Stimulated activated CD4-positive, alpha-beta T cell treated with anti-CD3 and anti-CD28 coated beads, Interleukin-1b, Interleukin-23, amount 100 ng/mL, for 24 hours (primary cell): ENCODE measurements at places on chromosomes 5 and 9.

GRCh38 chr9:89078860-89079259 is 87.6 kb downstream of the S1PR3 start:
- no peak for DNase-seq

DNA sequence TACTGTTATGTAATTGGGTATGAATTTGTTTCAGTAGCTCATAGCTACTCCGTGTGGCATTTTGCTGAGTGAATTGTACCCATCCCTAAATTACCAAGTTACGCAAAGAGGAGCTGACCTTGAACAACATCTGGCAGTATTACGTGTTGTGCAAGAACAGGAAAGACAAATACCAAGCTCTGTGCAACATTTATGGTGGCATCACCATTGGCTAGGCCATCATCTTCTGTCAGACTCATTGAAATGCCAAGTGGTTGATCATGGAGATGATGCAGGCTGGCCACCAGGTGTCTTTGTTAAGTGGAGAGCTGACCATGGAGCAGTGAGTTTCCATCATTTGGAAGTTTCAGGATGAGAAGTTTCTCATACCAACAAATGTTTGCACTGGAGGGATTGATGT is 15.0 kb downstream of the ZSWIM6 start:
- DNase-seq = no peak

DNA sequence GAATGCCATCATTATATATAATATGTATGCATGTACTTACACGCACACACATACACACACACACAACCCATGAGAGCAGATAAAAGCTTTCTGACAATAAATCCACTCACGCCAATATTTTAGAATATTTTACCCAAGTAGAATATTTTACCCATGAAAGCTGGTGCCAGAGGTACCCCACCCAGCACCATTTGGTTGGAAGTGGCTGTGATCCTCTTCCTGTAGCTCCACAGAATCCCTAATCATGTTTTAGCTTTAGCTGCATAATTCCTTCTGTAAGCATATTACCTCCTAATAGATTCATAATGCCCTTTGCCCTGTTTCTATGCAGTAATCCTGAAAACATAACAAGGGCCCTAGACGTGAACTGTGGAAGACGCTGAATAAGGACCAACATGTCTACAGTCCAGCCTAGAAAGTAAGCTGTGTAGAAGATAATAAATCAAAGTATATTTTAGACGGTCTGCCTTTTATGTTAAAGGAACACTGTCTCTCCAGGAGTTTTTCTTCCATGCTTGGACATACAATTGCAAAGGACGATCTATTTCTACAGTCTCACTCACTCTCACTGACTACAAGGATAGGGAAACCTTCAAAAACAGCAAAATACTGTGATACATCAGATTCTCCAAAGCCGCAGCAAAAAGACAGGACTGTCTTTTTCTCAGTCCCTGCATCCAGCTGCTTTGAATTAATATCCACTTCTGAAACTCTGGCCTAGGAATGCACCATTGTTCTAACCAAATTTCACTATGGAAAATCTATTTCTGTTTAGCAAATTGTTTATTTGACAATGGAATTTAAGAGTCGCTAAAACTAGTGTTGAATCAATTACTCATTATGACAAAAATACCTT is 98.2 kb downstream of the USP20 start:
- DNase-seq = no peak

- no peak for DNase-seq
These were observed 51.0 kb downstream of the IRF1 start for GRCh38 chr5:132439521-132440089.

DNA sequence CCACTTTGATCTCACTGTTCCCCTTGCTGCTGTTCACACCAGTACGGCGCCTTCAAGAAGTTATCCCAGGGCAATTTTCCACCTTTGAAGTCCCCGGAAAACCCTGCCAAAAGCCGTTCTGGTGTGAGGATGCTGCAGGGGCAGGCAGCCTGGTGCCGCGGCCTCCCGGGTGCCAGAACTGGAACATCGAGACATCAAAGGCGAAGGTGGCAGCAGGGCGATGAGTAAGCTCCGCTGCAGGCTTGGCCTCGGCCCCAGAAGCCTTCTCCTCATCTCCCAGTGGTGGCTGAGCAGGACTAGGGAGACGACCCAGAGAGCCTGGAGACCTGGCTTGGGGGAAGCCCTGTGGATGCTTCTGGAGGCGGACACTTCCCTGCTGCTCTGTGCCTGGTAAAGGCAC is 115.3 kb upstream of the MSX2 start:
- DNase-seq = no peak

DNA sequence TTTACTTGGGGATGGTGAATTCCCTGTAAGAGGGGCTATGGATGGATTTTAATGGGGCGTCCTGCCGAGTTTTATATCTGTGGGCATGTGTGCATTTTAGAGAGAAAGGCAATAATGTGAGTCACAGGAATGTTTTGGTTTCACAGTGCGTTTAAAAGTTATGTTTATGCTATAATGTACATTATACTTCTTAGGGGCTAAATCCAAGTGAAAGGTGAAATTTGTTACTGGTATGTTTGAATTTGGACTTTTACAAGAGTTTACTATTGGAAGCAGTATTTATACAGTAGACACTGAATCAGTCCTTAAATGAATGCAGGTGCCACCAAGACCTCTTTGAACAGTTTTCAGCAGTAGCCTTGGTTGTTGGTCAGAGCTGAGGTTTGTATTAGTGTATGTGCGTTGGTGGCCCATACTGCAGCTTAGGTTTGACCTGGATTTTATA is 5.6 kb downstream of the JMY start:
- DNase-seq = no peak

GRCh38 chr5:111934511-111934910 is 177.5 kb upstream of the NREP start:
- no peak for DNase-seq

DNA sequence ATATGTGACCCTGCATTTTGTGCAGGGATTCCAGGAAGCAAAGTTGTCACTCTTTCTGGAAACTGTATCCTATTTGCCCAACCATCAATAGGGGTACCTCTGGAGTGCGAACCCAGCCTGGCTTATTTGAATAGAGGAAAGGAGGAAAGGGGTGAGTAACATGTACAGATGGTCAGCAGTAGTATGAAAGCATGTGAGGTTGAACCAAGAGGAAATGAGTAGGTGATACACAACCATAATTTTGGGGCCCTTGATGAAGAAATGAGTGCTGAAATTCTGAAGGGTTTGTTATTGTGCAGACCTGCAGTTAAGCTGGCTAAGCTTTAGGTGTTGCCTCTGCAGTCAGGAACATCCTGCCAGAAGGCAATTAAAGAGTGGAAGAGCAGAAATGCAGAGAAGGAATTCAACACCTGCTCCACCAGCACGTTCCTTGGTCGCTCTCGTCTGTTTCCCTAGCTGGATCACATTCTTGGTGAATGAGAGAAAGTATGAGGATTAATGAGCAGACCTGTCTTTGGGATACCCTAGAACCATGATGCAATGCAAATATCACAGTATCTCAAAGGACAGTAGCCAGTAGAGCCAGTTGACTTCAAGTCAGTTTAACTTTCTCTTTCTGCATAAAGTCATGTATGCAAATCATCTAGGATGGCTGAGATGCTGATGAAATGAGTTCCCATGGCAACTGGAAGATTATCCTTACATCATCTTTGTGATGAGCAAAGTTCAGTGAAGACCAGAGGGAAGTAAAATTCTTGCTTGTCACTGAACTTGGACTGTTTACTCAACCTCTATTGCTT is 13.2 kb upstream of the IL12B start:
- DNase-seq = no peak

DNA sequence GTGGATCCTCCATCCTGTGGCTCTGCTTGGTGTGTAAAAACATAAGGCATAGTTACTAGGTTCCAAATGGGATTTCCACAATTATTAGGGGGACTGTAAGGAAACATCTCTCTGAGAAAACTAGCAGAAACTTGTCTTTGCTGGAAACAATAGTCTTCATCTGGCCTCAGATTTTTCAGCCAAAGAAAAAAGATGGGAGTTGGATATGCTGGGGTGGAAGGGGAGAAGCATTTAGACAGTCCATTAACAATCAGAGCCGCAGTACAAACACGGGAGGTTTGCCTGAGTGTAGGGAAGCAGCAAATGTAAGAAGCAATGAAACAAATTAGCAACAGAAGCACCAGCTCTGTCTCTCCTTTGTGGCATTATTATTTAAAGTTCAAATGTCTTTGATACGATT is 402.7 kb upstream of the ZNF608 start:
- DNase-seq = no peak

DNA sequence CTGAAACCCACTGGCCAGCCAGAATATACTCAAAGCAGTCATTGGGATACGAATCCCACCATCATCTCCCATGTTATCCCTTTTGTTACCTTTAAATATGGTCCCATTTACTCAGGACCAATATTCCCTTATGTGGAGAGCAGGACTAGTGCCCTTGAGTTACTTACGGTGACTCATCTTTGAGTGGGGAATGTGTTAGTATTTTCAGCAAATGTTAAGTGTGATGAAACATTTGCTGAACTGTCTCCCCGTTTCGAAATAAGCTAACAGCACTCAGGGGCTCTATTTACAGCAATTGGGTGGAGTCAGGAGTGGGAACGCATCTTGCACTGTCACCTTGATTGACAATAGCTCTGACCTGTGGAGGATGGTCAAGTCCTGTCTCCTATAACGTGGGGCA is 67.4 kb downstream of the CTSL start:
- no peak for DNase-seq

DNA sequence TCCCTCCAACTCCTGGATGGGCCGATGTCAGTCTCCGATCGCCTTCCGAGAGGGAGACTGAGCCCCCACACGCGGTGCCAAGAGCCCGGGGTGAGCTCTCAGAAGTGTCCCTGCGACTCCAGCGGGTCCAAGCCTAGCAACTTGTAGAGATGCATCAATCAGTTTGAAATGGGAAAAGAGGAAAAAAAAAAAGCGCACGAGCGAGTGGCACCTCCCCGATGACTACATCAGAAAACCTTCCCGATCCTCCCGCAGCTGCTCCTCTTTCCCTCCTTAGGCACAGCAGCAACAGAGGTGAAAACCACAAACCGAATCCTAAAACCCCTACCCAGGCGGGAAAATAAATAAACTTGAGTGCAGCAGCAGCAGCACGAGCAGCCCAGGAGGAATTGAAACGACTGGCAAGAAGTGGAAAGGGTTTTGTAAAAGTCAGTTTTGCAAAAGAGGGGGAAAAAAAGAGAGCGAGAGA is 1.0 kb upstream of the EFNA5 start:
- no peak for DNase-seq

DNA sequence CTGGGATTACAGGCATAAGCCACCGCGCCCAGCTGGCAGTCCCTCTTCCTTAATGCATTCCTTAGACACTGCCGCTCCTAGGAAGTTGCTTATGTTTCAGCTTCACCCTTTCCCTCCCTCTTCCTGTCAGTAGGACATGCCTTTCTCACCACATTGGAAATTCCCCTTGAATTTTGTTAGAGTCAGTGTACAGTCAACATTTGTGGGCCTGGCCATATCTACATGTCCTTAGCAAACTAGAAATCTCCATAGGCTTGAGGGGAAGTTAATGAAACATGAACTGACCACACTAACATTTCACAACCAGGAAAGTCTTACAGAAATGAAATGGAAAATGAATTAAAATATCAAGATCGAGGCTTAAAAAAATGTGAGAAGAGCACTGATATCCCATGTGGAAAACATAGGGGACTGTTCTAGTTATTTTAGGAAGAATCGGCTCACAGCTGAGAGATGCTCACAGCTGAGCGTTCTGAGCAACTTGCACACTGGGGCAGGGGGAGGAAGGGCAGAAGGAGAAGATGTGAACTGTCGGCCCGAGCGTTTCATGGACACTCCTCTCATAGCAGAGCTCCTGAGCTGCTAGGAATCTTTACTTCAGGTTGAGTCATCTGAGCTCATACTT is 21.1 kb upstream of the LVRN start:
- DNase-seq = no peak

DNA sequence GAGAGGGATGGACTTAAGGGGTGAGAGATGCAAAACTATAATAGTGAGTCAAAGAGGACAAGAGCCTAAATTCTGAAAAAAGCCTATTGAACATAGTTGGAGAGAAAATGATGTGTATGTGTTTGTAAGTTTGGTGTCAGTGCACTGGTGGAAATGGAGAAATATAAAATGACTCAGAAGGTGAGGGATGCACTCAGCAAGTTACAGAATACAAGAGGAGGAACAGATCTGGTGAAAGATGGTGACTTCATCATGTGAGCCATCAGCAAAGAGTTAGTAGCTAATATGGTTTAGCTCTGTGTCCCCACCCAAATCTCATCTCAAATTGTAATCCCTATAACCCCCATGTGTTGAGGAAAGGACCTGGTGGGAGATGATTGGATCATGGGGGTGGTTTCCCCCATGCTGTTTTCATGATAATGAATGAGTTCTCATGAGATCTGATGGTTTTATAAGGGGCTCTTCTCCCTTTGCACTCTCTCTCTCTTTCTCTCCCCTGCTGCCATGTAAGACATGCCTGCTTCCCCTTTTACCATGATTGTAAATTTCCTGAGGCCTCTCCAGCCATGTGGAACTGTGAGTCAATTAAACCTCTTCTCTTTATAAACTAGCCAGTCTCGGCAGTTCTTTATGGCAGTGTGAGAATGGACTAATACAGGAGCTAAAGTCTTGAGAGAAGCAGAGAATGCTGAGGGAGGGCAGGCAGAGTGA is 30.4 kb upstream of the FYB1 start:
- DNase-seq = no peak

GRCh38 chr9:91361291-91362050 is at the start of gene AUH:
Gene AUH, minus strand, starts transcription at chr9:91361918. Its CDS starts 29 bp downstream, at chr9:91361889.
- DNase-seq = peak; percentile 75

DNA sequence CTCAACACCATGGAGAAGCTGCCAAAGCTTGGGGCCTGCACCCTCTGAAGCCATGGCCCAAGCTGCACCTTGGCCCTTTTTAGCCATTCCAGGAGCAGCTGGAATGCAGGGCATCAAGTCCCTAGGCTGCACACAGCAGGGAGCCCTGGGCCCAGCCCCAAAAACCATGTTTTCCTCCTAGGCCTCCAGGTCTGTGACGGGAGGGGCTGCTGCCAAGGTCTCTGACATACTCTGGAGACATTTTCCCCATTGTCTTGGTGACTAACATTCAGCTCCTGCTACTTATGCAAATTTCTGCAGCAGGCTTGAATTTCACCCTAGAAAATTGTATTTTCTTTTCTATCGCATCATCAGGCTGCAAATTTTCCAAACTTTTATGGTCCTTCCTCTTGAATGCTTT is 64.6 kb downstream of the ELOVL7 start:
- no peak for DNase-seq

DNA sequence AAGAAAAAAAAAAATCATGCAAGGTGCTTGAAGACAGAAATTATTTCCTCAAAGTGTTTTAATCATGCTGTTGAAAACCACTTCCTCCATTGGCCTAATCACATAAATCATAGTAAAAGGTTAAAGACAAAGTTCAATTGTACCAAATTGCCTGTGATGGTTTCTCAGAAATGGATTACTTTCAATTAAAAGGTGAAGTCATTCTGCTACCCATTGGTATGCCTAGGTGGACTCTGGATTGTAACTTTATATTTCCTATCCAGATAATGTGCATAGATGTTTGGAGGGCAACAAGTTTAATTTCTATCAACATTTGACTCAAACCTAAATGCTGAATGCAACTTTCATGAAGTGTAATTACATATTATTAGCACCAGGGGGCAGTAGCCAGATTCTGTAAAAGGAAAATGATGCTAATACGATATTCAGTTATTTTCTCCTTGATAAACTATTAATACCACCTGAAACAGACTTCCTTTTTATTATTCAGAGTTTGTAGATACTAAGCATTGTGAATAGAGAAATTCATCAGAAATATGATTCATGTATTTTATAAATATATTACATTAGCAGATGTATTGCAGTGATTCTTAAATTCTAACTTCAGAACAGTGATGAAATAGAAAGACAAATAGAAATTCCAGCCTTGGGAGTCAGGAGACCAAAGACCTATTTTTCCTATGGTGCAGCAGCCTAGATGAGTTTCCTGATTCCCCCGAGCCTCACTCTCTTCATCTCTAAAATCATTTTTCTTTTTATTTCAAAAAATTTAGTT is 148.2 kb downstream of the CAAP1 start:
- no peak for DNase-seq
